A673 (cell line): ENCODE measurements at places on chromosomes 3 and 15. TPM values are rescaled to one million over a fixed set of nuclear protein-coding genes. Genes with fewer than 3 reads are reported as not detected.

GRCh38 chr3:34260271-34261000 is 462.0 kb downstream of the PDCD6IP start:
- H3K4me1 ChIP-seq, result peaks cover 99% of the 10 kb centered on the region
- no peak overlapping the region for H3K4me3 ChIP-seq
- peak; percentile 89 for DNase-seq
- no peaks in the 10 kb centered on the region for H3K36me3 ChIP-seq

- H3K4me1 ChIP-seq, result no peaks in the 10 kb centered on the region
- no peaks in the 10 kb centered on the region for H3K36me3 ChIP-seq
- no peak for DNase-seq
- no peak overlapping the region for H3K27ac ChIP-seq
Observed at GRCh38 chr15:95422255-95422654, 908.2 kb upstream of the NR2F2 start.

DNA sequence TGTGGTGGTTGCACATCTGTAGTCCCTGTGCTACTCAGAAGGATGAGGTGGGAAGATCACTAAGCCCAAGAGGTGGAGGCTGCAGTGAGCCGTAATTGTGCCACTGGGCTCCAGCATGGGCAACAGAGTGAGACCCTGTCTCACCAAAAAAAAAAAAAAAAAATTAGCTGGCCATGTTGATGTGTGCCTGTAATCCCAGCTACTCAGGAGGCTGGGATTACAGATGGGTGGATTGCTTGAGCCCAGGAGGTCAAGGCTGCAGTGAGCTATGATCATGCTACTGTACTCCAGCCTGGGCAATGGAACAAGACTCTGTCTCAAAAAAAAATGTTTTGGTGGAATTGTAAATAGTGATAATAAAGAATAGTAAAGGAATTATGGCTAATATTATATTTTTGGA is 9.9 kb downstream of the ATRIP start:
- DNase-seq, result peak; percentile 72
- H3K36me3 ChIP-seq, result peaks cover 10% of the 10 kb centered on the region
- no peaks in the 10 kb centered on the region for H3K4me1 ChIP-seq

- DNase-seq, result no peak
- H3K27ac ChIP-seq, result no peak overlapping the region
- no peaks in the 10 kb centered on the region for H3K27me3 ChIP-seq
- no peak overlapping the region for H3K4me3 ChIP-seq
- no peaks in the 10 kb centered on the region for H3K4me1 ChIP-seq
Observed at GRCh38 chr15:79778378-79778990, 118.3 kb downstream of the MTHFS start.

The UACA gene
- 26.9 and 27.7 TPM in 2 replicates for total RNA-seq

The KNG1 gene
- not detected in 2 replicates for total RNA-seq
